ENCODE measurements at places on chromosomes 1 and 21.

DNA sequence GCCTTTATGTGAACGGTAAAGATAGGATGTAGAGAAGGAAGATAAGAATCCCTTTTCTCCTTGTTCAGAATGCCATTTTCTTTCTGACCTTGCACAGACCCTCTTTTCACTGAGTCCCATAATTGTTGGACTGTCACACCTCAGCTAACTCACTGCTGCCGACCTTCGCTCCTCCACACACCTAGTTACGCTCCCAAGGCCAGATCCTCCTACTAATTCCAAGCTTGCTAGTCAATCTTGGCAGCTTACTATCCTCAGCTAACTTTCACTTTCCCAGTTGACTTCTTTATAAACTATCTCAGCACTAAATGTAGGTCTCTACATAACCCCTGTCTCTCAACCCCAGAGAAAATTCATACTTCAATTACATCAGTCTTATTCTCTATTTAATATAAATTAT is 471.8 kb upstream of the PRMT6 start:
- DNase-seq = no peak

DNA sequence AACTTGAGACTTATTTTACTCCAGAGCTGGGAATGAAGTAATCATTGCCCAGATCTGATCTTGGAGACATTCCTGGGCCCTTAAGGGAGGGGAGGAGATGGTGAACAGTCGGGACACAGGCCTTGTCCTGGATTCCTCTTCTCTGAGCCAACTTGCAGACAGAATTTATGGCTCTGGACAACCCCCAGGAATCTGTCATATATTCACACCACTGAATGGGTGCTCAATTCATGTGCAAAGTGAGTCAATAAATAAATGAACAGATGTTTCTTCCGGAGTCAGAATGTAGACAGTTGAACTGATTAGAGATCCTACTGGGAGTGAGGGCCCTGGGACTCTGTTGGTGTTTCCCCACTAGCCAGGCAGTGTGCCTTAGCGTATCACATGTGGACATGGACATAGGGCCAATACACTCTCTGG is 2.6 kb downstream of the TUFT1 start:
- peak; percentile 93 for DNase-seq

DNA sequence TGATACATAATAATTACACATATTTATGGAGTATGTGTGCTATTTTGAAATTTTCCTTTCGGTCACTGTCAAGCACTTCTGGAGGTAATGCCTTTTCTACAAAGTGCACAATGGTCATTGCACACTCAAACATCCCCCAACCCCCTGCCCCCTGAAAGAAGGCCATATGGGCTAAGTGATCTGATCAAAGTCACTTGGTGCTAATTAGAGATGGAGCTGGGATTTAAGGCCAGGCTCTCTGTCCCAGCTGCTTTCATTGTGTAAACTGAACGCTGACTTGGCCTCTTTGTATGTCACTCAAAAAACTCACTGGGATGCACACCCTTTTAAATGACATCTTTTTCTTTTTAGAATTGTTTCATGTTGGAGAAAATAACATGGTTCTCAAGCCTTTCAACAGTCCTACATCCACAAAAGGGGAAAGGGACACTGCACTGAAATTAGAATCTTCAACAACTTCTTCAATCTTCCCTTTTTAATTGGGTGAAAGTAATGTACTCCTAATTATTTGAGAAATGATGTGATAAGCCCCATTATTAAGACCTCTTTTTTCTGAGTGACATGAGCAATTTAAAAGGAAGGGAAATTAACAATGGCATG is 149.2 kb downstream of the ST6GALNAC5 start:
- DNase-seq = no peak

GRCh38 chr1:23558872-23559135 is 497 bp downstream of the ID3 start:
- DNase-seq = no peak

DNA sequence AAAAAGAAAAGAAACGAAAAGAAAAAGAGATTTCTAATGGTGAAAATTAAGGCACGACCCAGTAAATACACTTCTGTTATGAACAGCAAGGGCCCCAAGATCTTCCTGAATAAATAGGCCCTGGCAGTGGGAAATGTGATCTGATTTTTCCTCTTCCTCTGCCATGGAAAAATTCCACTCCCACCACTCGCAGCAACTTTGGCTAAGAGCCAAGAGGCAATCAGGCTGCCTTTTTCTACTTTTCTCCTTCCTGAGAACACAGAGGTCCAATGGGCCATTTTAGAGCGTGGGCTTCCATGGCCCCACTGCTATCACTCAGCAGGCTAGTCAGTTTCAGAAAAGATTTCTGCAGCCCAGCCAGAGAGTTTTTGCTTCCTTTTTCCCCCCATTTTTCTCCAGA is 33.7 kb upstream of the AK4 start:
- no peak for DNase-seq

DNA sequence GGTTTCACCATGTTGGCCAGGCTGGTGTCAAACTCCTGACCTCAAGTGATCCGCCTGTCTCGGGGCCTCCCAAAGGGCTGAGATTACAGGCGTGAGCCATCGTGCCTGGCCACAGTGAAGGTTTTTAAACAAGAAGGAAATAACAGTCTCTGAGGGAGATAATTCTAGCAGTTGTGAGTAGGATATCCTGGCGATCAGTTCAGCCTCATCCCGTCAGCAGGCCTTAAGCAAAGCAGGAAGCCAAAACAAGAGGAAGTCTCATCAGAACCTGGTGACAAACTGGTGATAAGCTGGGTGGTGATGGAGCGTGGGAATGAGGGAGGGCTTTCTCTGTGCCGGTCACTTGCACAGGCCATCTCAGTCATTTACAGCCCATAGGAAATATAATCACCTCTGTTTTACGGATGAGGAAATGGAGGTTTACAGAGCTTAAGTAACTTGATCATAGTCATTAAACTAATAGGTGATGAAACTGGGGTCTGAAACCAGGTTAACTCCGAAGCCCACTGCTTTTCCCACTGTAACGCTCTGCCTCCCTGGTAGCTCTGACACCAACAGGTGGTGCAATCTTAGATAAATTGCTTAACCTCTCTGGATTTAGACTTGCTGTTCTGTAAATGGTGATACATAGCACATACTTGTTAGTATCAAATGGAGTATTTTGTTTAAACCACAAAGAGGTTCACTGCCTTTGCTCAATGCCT is 40.8 kb upstream of the A3GALT2 start:
- DNase-seq = no peak

GRCh38 chr1:161726473-161727255 is 5.3 kb downstream of the FCRLB start:
- DNase-seq = no peak

- no peak for DNase-seq
Measured at GRCh38 chr1:119347858-119348257, 20.7 kb upstream of the HAO2 start.

GRCh38 chr1:43251024-43251423 is 18.8 kb upstream of the TMEM125 start:
- no peak for DNase-seq

DNA sequence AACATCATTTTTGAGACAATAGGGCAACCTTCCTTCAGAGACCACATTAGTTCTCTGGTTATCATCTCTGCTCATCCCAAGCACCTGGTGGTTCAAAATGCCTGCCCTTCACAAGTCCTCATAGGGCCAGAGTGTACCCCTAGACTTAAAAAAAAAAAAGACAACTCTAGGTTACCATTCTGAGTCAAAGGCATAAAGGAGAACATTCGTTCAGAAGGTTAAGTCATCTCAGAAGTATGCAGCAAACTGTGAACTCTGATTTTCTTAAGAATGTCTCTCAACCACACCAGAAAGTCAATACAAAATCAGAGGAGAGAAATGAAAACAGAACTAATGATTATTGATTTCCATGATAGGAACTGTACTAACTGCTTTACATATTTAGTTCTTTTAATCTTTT is 9.2 kb upstream of the BEND5 start:
- no peak for DNase-seq

DNA sequence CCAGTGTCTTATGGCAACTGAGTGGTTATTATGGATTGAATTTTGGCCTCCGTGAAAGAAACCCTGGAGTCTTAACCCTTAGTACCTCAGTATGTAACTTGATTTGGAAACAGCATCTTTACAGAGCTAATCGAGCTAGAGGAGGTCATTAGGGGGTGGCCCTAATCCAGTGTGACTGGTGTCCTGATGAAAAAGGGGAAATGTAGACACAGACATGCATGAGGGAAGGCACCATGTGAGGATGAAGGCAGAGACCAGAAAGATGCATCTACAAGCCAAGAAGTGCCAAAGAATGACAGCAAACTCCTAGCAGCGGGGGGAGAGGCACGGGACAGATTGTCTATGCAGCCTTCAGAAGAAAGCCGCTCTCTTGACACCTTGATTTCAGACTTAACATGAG is 14.7 kb downstream of the DOP1B start:
- DNase-seq = no peak

- DNase-seq = no peak
Measured at GRCh38 chr1:38875811-38876210, 2.7 kb upstream of the MYCBP start.

DNA sequence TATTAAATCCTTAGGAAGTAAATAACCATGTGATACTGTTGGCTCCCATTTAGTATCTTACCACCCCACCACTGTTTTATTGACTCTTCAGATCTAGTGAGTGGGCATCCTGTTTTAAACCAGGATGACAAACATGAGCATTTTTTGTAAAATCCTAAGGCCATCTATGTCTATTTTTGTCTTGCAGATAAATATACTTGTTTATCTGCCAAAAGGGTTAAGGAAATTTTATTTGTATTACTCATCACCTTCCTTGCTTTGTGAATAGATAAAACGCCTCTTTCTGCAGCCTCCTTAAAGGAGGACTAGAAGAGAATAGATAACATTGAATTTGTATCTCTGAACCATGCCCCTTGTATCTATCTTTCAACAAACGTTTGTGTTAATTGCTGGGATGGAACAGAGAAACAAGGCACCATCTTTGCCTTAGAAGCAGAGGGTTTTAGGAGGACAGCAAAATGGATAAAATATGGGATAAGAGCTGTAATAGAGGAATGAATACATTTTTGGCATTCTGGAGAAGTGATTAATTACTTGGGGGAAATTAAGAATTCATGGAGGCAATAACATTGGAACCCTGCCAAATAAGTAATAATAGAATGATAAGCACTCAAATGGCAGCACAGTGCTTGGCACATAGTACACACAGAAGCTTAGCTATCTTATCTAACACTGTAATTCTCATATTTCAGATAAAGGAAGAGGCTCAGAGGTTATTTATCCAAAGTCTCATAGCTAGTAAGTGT is 14.7 kb downstream of the YTHDF2 start:
- no peak for DNase-seq

DNA sequence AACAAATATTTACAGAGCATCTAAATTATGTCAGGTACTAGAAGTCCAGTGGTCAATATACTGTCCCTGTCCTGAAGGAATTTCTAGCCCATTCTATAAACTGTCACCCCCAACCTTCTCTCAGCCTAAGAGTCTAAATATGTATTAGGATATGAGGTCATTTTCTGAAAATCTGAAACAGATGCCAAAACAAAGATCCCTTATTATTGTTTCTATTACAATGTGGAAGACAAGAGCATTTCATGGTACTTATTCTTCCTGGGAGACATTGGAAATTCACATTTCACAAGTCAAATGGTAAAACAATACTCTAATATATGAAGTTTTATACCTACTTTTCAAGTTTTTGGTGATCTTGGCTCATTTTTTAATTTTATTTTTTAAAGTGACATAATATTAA is 2.6 kb downstream of the CLCA1 start:
- DNase-seq = no peak

DNA sequence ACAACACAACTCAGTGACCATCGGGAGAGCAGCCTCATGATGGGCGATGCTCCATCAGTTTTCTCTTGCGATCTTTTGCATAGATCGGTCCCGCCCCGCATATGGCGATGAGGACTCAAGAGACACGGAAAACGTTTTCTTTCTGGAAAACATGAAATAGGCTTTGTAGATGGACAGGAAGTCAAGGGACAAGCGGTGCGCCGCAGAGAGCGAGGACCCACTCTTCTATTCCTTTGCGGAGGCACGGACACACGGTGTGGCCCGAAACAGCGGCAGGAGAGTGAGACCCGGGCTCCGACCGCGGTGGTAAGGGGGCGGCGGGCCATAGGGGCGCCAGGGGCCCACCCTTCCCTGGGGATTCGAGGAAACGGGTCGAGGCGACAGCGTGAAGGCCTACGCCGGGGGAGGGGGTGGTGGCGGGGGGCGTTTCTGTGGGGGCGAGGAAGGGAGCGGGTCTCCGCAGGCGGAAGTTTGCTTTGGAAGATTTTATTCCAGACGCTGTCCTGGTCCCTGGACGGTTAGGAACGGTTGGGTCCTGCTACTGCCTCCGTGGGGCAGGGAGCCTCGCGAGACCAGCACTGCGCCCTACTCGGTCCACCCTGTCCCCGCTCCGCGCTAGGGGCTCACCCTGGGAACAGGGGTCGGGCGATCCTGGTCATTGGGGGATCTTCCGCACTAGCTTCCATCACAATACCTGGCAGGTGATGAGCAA is 796 bp upstream of the TDRKH start:
- no peak for DNase-seq

- DNase-seq = no peak
Measured at GRCh38 chr1:242828828-242829227, 304.3 kb upstream of the PLD5 start.

DNA sequence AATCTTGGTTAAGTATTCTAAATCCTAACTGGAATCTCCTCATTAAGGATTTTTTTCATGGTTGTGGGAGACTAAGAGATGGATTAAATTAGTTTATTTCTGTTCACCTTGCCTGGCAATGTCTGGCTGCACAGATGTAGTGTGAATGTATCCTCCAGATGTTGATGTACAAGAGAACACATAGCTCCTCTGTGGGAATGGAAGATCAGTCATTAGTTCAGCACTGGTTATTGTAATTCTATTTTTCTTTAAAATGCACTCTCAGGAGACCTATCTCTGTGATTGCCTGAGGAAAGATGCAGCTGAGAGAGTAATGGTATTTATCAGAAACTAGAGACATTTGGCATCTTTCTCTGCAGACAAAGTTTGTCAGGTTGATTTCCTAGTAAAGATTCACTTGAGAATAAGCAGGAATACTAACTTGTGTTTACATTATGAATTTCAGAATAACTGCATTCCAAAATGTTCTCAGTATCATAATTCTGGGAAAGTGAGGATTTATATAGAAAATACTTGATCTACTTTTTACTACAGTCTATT is 178.6 kb downstream of the GIPC2 start:
- no peak for DNase-seq

DNA sequence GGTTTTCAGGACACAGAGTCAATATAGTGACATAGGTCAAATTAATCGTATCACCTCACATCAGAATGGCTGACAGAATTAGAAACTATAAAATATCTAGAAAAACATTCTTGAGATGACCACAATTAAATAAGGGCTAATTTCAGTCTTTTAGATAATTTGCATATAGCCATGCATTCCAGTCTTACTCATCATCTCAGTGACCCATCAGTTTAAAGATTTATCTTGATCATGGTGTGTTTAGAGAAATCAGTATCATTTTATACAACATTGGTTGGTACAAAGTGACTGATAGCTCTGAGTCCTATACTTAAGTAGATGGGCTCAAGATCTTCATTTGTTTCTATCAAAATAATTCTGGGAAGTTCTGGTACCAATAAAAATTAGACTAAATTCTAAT is 262.3 kb upstream of the SNX7 start:
- no peak for DNase-seq

GRCh38 chr1:43232074-43232473 is 37.7 kb upstream of the TMEM125 start:
- DNase-seq = peak; percentile 24

- DNase-seq = no peak
Measured at GRCh38 chr1:28896609-28896986, 17.8 kb upstream of the EPB41 start.

Data from fibroblast of skin of left biceps (primary cell).